ENCODE measurements at places on chromosomes 13 and 19.

DNA sequence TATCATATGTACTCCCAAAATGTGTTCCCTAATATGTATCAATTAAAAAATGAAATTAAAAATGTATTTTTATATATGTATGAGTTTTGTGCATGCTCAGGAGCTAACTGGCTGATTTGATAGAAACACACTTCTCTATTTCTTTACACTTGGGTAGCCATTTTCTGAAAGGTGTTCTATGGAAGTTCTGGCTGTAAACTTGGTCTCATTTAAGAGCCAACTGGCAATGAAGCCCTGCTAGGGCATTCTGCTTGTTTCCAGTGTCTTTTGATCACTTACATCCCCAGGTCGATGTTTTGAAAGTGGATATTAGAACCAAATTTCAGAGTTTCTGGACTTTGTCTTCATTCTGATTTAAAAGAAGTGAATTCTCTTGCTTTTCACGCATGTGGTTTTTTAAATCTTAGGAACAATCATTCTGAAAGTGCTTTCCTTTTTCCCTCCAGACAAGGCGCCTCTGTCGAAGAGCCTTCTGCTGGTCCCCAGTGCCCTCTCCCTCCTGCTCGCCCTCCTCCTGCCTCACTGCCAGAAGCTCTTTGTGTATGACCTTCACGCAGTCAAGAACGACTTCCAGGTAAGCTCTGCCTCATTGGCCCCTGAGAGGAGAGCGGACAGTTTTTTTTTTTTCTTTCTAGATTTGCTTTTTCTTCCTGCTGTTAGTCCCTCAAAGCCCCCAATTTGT is 20.1 kb downstream of the GPR18 start:
- DNase-seq, result no peak

DNA sequence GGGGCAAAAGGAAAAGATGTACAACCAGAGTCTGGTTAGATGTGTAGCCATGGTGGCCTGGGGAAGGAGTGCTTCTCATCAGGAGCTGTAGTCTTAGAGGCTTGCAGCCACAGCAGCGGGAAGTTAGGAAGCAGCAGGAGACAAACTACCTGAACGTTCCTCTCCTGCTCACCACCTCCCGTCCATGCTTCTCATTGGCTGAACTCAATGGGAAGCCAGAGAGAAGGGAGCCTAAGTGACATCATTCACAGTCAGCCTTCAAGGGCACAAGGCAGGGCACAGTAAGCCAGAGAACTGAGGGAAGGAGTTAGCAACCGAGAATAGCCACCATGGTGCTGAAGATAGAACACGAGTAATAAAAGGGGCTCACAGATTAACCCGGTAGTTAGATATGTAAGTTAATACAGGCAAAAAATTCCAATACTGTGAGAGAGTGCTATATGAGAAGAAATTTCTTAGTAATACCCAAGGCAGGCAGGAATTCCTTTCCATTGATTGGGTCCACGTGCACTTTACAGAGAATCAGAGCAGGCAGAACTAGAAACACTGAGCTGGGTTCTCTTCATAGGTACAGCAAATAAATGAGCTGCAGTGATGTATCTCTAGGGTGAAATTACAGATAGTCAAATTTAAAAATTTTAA is 391.5 kb upstream of the DACH1 start:
- DNase-seq, result no peak

GRCh38 chr19:38792250-38793111 is 3.5 kb downstream of the LGALS7B start:
- DNase-seq, result no peak

DNA sequence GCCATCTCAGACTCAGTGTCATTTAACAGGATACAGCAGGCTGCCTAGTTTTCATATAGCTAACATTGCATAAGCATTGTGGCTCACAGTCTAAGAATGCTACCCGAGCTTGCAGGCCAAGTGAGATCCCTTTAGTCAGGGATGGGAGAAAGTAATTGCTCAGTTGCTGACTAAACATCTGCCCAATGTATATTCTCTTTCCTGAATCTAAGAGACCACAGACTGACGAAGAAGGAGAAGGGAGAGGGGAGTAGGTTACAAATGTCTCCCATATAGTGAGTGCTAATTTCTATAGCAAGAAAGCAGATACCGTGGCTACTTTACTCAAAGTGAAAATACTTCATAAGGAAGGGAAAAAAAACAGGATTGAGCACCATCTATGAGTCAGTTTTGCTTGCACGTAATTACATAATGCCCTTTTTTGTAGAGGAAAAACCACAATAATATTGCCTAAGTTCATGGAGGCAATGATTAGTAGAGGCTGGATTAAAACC is 453.9 kb downstream of the COG6 start:
- no peak for DNase-seq

GRCh38 chr19:41868120-41868988 is 8.3 kb downstream of the RPS19 start:
- no peak for DNase-seq

DNA sequence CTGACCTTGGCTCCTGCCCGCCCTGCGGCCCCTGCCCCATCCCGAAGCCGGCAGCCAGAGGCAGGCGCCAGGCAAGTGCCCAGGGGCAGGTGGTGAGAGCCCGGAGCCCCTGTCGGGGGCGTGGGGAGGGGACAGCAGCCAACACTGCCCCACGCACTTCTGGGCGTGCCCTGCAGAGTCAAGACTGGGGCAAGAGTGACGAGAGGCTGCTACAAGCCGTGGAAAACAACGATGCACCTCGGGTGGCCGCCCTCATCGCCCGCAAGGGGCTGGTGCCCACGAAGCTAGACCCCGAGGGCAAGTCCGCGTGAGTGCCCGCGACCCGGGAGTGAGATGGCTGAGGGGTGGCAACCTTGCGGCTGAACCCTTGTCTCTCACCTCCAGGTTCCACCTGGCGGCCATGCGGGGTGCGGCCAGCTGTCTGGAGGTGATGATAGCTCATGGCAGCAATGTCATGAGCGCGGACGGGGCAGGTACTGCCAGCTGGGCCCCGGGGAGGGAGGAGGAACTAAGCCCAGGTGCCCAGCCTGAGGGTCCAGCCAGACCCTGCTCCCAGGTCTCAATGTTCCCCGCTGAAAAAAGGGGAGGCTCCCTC is 17.3 kb downstream of the ANKRD24 start:
- no peak for DNase-seq

DNA sequence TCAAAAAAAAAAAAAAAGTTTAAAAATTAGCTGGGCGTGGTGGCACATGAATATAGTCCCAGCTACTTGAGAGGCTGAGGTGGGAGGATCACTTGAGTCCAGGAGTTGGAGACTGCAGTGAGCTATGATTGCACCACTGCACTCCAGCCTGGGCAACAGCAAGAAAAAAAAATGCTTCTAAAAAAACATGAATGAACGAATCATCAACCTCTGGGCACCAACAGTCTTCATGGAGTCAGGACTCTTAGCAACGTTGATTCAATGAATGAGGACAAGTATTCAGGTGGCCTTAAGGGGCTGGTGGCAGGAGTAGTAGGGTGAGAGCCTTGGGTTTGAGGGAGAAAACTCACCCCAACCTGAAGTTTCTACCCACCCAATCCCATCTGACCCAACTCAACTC is 20.6 kb upstream of the OLFM2 start:
- DNase-seq, result no peak

- DNase-seq, result no peak
These were observed 805 bp downstream of the ZNF784 start for GRCh38 chr19:55623561-55623960.

DNA sequence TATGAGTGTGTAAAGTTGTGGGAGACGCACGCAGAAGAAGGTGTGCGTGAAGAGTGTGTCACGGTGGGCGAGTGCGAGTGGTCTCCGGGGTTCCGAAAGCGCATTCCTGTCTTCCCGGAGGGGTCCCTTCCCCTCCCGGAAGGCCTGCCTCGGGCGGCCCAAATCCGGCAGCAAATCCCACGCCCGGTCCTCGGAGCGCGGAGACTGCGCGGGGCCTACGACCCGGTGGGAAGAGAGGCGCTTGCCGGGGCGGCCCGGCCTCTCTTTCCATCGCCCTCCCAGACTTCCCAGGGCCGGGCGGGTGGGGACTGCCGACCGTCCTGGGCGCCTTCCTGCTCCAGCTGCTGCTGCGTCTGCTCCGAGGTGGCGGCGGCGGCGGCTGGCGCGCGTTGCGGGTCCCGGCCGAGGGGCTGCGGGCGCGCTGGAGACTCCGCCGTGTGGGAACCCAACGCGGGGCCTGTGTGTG is 2.1 kb downstream of the ZIC5 start:
- DNase-seq, result no peak

GRCh38 chr19:35545855-35546381 is 492 bp downstream of the TMEM147 start:
- DNase-seq, result no peak

DNA sequence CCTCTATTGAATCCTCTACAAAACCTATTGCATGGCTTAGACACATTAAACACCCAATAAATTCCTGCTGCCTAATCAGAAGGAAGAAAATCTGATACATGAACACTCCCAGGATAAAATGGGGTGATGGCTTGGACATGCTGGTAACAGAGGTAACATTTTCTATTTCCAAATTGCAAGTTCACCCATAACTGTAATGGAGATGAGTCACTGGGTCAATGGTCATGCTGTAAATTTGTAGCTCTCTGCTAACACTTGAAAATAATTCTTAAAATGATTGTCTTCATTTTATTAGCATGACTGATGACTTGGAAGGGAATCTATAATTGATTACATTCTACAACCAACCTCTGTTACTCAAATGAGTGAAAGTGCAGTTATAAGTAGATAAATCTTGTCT is 434.1 kb downstream of the FGF14 start:
- no peak for DNase-seq

DNA sequence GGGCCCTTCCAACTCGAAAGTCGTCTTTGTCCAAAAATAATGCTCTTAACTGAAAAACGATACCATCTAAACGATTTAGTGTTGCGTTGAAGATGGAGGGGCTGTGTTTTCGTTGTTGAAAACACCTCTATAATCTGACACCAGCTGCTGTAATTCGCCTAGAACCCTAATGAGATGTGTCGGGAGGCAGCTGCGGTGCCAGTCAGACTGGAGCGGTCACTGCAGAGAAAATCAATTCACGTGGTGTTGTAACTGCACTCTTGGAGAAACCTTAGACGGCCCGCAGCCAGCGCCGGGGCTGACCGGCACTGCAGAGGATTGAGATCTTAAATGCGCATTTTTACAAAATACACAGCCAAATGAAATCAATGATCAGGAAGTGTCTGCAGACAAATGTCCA is 339.1 kb downstream of the ZNF536 start:
- no peak for DNase-seq

DNA sequence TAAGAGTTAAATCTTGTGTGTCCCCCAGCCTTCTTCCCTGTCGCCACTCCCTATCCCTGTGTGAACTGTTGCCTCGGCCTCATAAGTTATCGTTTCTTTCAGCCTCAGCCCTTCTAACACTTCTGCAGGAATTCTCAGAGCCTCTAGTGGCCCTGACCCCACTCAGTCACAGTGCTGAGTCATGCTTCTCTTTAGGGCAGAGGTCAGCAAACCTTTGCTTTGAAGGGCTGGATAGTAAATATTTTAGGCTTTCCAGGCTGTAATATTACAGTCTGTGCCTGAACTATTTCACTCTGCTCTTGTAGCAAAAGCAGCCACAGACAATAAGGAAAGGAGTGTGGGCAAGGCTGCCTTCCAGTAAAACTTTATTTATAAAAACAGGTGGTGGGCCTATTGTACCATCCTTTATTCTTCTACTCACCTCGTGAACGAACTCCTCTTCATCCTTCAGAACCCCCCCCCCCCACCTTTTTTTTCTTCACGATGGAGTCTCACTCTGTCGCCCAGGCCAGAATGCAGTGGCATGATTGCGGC is 22.1 kb downstream of the MYO9B start:
- DNase-seq, result no peak

DNA sequence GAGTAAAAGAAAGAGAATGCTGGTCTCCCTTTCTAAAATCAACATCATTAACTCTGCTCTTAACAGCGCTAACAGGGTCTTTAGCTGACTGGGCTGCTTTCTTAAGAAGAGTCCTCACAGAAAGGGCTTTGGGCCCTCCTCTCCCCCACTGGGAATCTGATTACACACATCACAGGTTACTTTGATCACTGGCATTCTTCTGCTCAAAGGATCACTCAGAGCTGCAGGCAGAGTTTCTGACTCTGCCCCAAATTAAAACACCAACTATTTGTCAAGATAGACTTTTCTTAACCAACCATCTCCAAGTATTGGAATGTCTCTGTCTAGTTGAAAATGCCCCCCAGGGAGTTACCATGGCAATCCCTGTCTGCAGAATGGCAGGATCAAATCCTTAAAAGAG is 31.1 kb upstream of the SIAH3 start:
- no peak for DNase-seq

GRCh38 chr13:79497064-79497463 is 16.1 kb downstream of the NDFIP2 start:
- no peak for DNase-seq

GRCh38 chr13:29946093-29946492 is 95.7 kb upstream of the UBL3 start:
- DNase-seq, result no peak

GRCh38 chr19:39038098-39038497 is 5.7 kb upstream of the FBXO27 start:
- DNase-seq, result peak; percentile 51

GRCh38 chr19:424546-424945 is 15.6 kb upstream of the C2CD4C start:
- no peak for DNase-seq

DNA sequence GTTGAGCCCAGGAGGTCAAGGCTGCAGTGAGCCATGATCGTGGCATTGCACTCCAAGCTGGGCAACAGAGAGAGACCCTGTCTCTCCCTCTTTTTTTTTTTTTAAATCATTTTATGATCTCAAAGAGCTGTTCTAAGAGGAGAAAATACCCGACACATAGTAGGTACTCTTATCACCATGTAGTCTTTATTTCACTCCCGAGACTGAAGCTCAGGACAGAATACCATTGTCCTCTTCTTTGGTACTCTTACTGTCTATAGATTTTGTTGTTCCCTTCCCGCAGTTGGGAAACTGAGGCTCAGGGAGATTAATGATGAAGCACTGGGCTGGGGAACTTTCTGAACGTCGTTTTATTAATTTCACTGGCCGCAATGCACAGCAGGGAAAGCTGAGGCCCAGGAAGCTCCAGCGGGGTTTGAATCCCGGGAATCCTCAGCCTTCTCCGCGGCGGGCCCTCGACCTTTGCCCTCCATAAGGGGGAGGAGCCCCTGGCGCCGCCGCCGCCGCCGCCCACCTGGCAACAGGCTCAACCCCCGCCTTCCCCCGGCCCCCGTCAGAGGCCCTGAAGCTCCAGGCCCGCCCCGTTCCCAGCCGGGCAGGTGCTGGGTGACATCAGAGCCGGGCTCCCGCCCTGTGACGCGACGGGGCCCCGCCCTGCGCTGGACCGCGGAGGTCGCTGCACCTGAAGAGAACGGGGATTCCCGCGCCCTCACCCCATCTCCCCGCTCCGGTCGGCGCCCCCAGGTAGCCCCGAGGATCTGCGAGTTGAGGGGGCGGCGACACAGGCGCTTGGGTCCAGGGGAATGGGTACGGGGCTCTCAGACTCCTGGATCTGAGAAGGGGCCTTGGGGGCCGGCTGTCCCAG is 1.6 kb downstream of the MYH14 start:
- DNase-seq, result peak; percentile 82

DNA sequence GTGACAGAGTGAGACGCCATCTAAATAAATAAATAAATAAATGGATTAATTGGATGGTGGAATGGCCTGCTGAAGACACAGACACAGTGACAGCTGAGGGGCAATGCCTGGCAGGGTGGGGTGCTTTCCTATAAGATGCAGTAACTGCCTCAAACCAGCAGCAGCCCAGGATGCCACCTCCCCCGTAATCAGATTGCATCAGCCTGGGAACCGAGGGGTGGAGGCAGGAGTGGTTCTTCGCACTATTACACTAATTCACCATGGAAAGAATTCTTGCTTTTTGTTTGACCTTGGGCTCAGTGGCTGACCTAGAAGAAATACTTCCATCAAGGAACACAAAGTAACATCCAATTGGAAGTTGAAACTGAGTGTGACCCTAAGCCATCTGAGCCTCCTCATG is 31.6 kb upstream of the USP12 start:
- no peak for DNase-seq

- no peak for DNase-seq
These were observed 186.3 kb downstream of the TDRD3 start for GRCh38 chr13:60583196-60583888.
